ENCODE measurements at places on chromosomes 13 and 19.
A peak's percentile ranks its signal among the peaks of the same experiment; 100 is the strongest.

- DNase-seq: no peak
Observed at GRCh38 chr13:81957121-81957520, 1616.2 kb upstream of the SPRY2 start.

DNA sequence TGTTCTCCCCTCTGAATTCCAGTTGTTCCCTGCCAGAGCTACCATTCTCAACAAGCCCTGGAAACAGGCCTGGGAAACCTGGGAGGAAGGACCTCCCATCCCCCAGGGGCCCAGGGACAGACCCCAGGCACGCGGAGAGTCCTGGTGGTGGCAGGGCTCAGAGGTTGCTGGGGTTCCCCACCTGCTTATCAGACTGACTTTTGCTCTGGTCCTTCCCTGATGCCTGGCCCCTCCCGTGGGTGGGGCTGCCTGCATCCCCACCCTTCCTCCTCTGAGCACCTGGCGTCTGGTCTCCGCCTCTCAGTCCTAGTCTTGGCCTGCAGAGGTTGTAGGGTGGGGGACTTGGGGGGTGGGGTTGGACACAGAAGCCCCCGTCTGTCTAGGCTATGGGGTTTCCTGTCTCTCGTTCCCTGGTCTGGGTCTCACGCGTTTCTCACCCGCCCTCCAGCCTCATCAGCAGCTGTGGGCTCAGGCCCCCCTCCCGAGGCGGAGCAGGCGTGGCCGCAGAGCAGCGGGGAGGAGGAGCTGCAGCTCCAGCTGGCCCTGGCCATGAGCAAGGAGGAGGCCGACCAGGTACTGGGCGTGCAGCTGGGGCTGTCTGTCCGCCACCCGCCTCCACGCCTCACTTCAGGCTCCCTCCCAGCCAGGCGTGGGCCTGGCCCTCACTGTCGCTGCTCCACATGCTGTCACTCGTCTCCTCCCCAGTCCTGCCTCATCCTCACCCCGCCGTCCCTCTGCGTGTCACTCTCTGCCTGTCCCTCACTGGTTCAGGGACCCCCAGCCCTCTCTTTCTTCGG lies 13.6 kb downstream of the EPN1 start:
- DNase-seq: no peak

DNA sequence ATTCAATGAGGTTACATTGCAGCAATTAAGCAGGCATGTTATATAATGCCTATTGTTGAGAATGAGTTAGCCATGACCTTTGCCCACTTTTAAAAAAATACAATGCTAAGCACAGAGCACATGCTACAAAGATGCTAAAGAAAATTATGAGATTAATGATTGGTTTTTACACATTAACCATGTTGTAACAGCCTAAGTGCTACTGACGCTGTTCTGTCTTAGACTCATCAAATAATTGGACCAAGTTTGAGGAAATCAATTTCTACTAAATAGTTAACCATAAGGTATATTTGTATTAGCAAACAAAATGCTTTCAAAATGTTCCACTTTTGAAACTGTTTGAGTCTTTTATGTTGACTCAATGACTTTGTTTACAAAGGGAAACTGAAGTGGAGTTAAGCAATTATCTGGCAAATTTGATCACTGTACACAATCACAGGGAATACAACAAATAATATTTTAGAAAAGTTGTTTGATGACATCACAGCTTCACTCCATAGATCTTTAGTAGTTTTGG lies 14.3 kb downstream of the MIR17HG start:
- no peak for DNase-seq

DNA sequence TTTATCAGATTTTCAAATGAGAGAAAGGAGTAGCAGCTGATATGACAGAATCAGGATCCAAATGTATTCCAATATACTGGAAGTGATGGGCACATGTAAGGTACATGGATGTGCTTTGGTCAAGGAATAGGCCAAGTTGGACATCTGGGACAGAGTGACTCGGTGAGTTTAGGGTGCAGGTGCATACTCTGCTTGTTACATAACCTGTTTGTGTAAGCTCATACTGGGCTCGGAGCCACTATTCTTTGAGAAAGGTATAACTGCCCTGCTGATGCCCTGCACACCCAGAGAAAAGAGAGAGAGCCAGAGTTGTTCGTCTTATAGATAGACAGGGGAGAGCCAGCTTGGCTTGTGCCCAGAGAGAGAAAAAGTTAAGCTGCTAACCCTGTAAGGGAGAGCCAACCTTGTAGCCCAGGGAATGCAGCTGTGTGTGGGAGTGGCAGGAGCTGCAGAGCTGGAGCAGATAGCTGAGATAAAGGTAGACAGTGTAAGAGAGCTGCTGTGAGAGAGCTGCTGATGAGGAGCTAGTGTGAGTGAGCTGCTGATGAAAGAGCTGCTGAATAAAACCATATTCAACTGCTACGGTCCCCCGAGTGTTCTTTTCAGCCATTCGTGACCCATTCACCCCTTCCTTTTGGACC lies 40.7 kb upstream of the N4BP2L1 start:
- no peak for DNase-seq

DNA sequence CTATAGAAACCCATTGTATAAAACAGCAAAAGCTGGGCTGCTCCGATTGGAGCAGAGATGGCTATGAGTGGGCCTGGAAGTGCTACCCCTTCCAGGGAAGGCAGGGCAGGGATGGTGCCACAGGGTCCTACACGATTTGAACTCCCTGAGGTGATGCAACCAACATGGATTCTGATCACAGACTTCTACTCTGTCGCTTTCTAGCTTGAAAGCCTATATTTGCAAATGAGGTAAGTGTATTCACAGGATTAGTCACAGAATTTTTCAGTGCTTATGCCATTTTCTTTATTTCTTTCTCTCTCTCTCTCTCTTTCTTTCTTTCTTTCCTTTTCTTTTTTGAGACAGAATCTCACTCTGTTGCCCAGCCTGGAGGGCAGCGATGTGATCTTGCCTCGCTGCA lies 179.0 kb downstream of the SPRY2 start:
- no peak for DNase-seq

- no peak for DNase-seq
Observed at GRCh38 chr13:96273196-96273595, 183.3 kb downstream of the HS6ST3 start.

- DNase-seq: peak; percentile 89
Observed at GRCh38 chr19:35124098-35125060, 8.8 kb downstream of the FXYD3 start.
